Midbrain (tissue), 1 donor: ENCODE measurements at places on chromosomes 4 and X.

DNA sequence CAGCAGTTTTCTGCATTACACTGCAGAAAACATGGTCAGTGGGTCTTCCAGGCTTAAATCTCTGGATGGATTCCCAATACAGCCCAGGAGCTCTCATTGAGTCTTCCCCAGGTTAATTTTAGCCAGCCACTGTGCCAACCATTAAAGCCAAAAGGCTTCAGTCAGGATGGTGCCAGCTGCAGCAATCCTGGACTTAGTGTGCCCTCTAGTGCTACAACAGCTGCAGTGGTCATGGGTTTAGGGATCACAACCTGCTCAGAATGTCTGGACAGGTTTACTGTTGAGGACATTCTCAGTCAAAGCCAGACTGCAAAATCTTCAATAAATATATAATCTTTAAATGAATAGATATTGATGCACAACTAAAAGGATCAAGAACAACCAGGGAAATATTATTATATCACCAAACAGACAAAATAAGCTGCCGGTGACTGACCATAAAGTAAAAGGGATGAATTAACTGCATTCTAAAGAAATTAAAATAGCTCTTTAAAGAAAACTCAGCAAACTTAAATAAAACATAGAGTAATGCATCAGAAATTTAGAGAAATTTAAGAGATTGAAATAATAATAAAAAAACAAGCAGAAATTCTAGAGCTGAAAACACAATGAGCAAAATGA is 639.9 kb downstream of the SPOCK3 start:
- peak; percentile 47 for DNase-seq

DNA sequence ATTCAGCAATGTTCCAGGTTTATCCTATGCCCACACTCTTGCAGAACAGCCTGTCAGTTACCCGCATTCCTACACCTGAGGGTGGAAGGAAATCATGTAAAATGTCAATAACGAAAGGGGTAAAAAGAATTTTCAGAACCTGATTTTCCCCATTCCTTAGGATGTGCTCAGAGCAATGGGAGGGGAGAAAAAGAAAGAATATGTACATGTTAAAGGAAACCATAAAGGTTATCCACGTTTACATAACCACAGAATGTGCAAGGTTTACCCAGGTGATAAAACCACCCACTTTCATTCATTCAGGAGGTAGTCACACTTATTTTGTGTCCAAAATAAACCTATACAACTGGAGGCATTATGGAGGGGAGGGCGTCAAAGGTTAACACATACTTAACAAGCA is 335.5 kb downstream of the ZNF674 start:
- no peak for DNase-seq

- no peak for DNase-seq
Measured at GRCh38 chr4:127580300-127580699, 52.5 kb upstream of the INTU start.

DNA sequence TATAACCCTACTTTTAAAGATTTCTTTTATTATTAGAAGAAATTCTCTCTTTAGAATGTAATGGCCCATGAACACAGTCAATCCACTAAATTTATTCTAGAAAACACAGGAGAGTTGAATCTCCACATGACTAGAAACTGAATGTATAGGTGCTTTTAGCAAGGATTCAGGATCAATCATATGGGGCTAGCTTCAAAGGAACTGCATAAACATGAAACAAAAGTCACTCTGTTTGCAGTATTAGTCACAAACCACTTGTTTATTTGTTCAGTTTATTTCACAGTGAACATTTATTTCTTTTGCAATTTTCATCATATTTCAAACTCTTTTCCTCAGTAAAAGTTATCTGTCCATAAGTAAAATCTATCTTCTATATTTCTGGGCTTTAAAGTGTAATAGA is 1604.6 kb downstream of the PCDH18 start:
- no peak for DNase-seq

GRCh38 chrX:11470250-11470974 is 177.2 kb downstream of the AMELX start:
- DNase-seq = no peak

DNA sequence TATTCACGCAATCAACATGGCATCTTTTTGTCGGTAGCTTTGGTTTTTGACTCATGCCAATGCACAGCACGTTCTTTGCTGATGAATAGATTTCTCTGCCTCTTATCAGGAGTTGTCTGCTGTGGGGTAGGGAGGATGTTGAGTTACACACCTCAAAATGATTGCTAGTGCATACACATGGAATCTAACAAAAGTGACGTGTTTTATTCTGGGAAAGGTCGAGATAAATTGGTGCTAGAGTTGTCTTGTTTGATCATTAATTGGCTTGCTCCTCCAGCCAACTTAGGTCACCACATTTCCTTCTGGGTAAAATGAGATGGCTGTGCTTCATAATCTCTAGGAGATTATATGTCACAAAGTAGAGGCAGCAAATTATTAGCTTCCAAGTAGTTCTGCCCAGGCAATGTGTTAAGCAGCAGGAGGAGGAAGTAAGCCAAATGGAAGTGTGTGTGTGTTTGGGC is 3.9 kb downstream of the RAB9A start:
- no peak for DNase-seq

GRCh38 chr4:99885063-99885664 is 9.1 kb downstream of the LAMTOR3 start:
- peak; percentile 19 for DNase-seq

DNA sequence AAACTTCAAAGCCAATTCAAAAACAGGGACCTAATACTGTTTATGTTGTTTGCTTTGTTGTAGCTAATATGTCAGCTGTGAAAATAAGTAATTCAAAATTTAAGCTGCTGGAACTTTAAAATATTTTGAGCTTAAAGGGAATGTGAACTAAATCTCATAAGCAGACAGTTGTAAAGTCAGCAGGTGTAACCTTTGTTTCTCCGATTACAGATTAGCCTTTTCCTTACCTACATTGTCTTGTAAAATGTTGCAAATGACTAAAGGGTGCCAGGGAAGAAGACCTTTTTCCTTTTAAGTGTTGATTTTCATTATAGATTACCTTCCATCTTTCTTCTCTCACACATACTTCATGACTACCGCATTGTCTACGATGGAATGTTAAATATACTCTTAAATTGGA is 405.1 kb downstream of the KCNIP4 start:
- DNase-seq = no peak

DNA sequence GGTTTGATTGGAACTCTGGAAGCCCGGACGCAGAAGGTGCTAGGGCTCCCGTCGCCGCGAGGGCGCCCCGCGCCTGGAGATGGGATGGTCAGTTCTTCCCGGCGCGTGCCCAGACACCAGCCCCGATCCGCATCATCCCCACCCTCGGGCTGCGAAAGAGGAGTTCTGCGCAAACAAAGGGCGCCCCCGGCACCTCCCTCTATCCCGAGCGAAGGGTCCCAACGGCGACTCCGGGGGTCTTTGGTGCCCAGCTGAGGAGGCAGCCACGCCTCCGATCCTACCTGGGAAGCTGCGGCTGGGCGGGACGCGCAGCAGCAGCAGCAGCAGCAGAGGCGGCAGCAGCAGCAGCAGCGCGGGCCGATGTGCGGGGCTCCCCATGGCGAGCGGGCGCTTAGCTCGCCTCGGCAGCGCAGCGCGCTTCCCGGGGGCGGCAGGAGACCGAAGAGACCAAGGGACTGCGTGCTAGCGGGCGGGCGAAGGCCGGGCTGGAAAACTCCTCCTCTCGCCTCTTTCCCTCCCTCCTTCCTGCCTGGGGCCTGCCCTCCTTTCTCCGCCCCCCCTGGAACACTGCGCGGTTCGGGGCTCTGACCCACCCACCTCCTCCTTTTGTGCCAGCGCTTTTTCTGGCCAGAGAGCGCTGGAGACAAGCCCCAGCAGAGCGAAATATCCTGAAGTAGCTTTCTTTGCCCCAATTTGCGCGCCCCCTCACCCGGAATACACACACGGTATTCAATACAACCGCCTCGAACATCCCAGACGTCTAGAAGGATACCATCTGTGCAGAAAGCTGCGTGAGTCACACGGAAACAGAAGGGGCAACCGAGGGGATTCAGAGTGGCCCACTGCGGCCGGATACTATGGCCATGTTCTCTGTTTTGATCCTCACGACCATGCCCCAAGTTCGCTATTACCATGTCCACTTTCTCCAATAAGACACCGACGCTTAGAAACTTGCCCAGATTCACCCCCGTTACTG is at the start of gene SRPX:
Gene SRPX, minus strand, starts transcription at position 457 of the 976 bp plus-strand sequence. Its CDS starts 79 bp downstream, at position 378.
- DNase-seq = no peak

GRCh38 chrX:20265726-20266681 is 705 bp downstream of the RPS6KA3 start:
- DNase-seq = no peak

GRCh38 chr4:123193802-123194367 is 202.7 kb upstream of the SPRY1 start:
- no peak for DNase-seq

DNA sequence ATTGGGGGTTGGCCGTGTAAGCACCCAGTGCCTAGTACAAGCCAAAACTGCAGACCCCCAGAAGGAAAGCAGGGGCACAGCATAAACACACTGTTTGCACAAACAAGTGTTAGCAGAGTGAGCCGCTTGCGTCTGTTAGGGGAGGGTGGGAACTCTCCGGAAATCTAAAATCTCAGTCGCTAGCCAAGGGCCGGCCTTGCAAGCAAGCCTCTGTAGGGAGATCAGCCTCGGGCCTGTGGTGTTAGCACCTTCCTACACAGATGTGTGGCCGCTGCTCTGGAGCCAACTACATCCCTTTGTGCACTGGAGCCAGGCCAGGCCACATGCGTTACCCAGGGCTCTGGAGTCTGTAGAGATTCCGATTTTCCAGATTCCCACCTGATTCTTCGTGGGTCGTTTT is 67.1 kb downstream of the GPR143 start:
- no peak for DNase-seq

- DNase-seq = no peak
Measured at GRCh38 chrX:150052226-150052625, 113.9 kb upstream of the EOLA2 start.

- no peak for DNase-seq
Measured at GRCh38 chrX:101745046-101745445, 85.4 kb upstream of the ARMCX2 start.

GRCh38 chr4:54440394-54441136 is 211.5 kb downstream of the PDGFRA start:
- peak; percentile 67 for DNase-seq

DNA sequence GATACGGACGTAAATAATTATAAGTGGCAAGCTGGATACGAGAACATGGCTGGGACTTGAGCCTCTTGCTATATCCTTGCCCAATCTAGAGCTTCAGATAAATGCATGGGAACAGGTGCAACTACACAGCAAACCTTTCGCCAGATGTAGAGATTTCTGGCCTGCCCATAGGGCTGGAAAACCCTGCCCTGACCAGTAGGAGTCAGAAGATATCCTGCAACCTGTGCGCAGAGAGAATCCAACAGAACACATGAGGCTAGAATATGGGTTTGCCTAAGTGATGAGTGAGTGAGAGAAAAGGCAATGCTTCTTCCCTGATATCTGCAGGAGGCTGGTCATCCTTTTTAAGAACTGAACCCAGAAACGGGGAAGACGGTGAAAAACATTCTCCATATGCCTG is 805.3 kb upstream of the TENM3 start:
- DNase-seq = no peak

DNA sequence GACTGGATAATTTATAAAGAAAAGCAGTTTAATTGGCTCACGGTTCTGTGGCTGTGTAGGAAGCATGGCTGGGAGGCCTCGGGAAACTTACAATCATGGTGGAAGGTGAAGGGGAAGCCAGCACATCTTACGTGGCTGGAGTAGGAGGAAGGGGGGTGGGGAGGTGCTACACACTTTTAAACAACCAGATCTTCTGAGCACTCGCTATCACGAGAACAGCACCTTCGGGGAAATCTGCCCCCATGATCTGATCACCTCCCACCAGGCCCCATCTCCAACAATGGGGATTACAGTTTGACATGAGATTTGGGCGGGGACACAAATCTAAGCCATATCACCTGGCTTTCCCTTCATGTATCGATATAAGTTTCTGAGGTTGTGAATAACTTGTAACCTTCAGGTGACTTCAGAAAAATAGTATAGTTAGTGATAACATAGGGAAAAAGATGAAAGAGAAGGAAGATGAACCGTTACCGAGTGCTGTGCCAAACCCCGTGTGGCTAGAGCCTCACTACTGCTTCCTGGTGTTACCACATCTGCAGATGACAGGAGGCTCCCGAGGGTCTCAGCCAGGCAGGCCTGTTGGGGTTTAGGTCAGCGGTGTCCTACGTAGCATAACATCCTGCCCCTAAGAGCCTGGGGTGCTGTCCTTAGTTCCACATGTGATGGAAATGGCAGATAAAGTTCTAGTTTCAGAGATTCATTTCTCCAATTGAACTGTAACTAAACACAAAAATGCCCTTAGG is 103.5 kb downstream of the TNIP2 start:
- no peak for DNase-seq

DNA sequence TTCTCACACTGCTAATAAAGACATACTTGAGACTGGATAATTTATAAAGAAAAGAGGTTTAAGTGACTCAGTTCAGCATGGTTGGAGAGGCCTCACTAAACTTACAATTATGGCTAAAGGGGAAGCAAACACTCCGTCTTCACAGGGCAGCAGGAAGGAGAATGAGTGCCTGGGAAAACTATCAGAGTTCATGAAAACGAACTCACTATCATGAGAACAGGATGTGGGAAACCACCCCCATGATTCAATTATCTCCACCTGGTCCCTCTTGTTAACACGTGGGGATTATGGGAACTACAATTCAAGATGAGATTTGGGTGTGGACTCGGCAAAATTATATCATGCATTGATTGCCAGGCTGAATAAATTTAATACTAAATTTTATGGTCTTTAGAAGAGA is 592.7 kb downstream of the GRXCR1 start:
- DNase-seq = no peak

- no peak for DNase-seq
Measured at GRCh38 chrX:136679531-136679930, 31.6 kb downstream of the CD40LG start.

DNA sequence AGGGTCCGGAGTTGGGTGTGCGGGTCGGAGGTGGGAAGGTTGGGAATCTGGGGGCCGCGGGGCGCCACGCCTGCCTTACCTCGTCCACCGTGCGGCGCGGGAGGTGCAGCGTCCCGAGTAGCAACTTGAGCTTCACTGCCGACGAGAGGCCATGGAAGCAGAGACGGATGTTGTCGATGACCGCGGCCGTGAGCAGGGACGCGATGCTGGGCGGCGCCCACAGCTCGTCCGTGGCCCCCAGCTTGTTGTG is 178 bp downstream of the NELFA start:
- no peak for DNase-seq

DNA sequence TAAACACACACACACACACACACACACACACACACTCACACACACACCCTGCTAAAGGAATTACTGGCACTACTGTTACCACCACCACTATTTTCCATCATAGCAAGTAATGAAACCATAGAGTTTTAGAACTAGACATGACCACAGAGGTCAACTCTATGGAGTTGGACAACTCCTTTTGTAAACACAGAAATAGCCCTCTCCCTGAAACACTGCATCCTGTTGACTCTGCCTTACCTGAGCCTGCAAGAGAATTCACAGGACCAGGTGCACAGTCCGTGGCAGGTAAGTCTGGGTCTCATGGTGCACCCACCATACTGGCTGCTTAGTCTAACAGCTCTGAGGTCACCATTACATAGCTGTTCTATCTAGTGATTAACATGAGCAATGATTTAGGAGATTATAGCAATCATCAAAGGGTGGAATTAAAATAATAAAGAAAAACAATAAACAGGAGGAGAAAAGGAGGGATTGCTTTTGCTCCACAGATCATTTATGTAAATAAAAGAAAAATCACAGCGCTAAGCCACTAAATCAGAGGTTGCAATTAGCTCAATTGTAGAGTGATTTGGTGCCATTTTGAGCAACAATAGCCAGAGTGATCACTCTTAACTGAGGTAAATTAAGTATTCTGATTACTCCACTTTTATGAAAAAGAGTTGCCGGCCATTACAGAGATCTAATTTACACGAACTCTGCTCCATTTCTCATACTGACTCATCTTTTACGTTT is 340.0 kb upstream of the RASGEF1B start:
- no peak for DNase-seq

GRCh38 chr4:170949084-170949483 is 859.3 kb upstream of the AADAT start:
- no peak for DNase-seq
